NCI-H1436 treated with DMSO at 0.1 percent for 48 hours (cell line): ENCODE measurements at places on chromosomes 5 and 9.

- DNase-seq = no peak
These were observed 491.1 kb downstream of the ENC1 start for GRCh38 chr5:74149395-74149794.

GRCh38 chr5:79130781-79131180 is 19.2 kb downstream of the BHMT start:
- DNase-seq = no peak

GRCh38 chr5:143343042-143343441 is 60.4 kb downstream of the NR3C1 start:
- DNase-seq = no peak

- DNase-seq = no peak
These were observed 24.9 kb downstream of the VAV2 start for GRCh38 chr9:133967024-133967741.

GRCh38 chr9:87670572-87671264 is 55.2 kb upstream of the CTSL start:
- no peak for DNase-seq

DNA sequence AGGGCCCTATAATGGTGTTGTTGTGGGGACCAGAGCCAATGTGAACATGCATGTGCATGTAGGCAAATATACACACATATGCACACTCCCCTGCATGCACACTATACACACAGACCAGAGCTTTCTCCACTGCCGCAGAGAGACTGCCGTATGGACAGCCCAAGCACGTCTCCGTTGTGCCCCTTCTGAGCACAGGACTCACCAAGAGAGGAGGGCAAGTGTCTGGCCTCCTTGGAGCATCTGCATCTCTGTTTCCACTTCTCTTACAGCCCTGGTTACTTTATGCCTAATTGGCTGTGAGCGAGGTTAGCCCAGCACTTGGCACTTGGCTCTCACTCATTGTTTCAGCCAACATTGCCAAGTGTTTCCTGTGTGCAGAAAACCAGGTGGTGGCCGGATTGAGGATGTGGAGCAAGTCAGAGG is 30.4 kb downstream of the CSF2 start:
- DNase-seq = no peak

DNA sequence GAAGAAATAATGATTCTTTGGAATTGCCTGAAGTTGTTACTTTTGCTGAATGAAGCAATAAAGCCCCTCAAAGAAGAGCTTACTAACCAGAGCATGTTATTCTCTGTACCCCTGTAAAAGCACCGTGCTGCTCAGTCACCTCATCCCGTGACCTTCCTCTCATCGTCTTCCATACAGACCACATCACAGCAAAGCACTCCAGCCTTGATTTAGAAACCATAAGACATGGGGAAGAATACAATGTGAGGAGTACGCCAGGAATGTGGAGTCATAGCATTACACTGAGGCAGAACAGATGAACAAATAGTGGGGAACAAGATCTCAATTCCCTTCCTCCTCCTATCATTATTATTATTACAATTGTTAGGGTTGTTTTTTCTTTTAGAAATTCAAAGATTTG is 49.1 kb downstream of the ERAP1 start:
- no peak for DNase-seq

GRCh38 chr5:37811866-37812265 is 28.0 kb downstream of the GDNF start:
- DNase-seq = no peak

GRCh38 chr5:174448041-174448440 is 276.3 kb upstream of the MSX2 start:
- no peak for DNase-seq

DNA sequence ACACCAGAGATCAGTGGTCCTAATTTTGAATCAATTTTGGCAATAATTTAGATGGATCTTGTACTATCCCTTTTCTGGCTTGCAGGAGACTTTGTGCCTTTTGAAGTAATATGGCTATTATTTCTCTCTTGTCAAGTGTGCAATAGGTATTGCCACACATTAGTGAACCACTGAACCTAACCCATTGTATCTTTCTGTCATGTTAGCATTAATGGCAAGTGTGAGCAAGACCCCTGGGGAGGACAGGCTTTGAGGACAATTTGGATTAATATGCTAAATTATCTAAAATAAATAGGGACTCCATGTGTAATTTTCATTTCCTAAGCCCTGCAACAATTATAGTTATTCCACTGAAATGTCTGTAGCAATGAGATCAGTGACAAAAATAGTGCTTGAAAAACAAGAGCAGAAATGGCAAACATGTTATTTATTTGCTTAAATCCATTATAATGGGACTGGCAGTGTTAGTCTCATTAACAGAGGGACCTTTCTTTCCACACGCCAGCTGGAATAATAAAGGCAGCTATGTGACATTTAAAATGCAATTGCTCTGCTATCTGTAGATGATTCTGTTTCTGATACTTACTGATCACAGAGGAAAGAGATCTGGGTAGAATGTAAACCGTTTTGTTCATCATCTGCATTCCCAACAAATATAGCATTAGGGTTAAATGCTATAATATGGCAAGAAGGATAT is 753.3 kb upstream of the ZNF608 start:
- peak; percentile 62 for DNase-seq

- no peak for DNase-seq
These were observed 605.1 kb upstream of the DAB2 start for GRCh38 chr5:40029711-40030495.

DNA sequence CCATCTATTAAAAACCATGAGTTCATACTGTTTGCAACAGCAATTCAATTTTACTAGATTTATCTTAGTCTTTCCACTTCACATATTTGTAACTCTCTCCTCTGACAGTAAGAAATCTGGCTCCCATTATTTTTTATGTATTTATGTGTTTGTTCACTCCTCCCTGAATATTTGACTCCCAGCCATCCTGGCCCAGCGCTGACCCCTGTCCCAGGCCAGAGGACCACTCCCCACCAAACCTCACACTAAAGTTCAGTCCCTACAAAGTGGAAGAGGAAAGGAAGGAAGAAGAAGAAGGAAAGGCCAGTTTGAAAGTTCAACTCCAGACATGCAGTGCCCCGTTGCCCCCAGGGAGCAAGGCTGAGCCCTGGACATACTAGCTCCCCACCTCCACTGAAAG is 271.8 kb downstream of the ADAMTSL1 start:
- DNase-seq = no peak

GRCh38 chr5:6979061-6979460 is 265.8 kb downstream of the TENT4A start:
- DNase-seq = no peak

GRCh38 chr5:41279040-41279439 is 65.7 kb upstream of the C6 start:
- DNase-seq = no peak

DNA sequence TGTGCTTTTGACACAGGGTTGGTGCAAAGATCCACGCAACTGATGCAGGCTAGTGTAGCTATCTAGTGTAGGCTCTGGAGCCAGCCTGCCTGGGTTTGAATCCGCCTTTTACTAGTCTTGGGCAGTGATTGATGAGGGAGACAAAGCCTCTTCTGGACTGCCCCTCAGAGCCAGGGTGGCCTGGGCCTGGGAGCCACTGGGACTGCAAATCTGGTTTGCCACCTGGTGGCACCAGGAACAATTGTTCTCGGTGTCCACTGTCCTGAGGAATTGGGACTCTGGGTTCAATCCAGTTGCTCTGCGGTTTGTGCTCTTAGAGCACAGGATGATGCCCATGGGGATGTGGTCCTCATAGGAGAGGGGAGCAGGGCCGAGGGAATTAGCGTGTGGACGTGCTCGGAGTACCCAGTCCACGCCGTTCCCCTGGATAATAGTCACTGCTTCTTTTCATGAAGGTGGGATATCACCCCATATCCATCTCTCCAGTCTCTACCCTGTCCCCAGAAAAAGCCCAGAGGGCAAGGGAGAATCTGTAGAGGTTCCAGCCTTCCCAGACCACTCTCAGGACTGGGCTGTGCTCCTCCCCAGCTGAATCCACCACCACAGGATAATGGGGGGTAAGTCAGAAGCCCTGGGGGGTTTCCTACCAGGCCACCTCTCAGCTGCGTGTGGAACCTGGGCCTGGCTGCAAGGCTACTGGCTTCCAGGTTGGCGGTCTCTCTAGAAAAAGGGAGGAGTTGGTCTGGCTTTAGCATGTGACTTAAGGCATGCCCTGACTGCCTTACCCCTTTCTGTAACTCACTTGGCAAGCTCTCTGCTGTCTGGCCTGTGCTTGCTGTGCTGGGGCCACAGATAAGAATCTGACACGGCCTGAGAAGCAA is 1.9 kb downstream of the B4GALT7 start:
- no peak for DNase-seq

- no peak for DNase-seq
These were observed 1738.8 kb downstream of the EFNA5 start for GRCh38 chr5:105931881-105932421.

GRCh38 chr9:8764051-8764450 is 964.5 kb upstream of the DMAC1 start:
- no peak for DNase-seq

GRCh38 chr5:102841021-102841420 is 85.9 kb downstream of the PAM start:
- DNase-seq = no peak

DNA sequence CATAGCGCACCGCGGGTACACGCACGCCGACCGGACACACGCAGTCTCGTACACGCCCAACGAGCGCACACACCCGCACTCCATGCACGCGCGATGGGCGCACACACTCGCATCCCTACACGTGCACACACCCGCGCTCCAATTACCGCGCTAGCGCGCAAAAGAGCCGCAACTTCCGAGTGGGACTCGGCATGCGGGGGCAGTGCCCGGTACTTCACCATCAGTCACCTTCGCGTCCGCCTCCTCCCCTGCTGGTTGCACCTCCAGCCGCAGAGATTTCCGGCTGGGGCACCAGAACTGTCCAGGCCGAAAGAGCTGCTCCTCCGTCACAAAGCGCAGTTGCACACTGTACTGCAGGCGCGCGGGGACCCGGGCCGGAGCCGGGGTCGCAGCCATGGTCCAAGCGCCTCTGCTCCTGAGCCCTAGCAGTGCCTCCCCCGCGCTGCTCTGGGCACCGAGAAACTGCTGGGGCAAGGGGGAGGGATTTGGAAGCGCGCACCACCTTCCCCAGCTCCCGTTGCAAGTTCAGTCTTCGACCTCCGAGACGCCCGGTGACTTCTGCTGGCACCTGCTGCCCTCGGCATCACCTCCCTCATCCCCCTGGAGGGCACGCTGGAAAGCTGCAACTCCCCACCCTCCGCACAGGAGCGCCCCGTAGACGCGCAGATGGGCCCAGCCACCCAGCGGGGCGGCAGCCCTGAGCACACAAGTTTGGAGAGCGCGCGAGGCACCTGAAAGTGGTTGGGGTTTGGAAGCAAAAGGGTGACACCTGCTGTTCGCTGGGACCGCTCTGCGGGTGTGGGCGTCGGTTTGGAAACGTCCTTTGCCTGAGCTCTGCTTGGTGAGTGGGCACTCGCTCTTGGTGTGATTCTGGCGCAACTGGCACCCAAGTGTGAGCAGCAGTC is 337.4 kb upstream of the PUM3 start:
- peak; percentile 27 for DNase-seq

- no peak for DNase-seq
These were observed 569.9 kb downstream of the RAB3C start for GRCh38 chr5:59152701-59153245.

DNA sequence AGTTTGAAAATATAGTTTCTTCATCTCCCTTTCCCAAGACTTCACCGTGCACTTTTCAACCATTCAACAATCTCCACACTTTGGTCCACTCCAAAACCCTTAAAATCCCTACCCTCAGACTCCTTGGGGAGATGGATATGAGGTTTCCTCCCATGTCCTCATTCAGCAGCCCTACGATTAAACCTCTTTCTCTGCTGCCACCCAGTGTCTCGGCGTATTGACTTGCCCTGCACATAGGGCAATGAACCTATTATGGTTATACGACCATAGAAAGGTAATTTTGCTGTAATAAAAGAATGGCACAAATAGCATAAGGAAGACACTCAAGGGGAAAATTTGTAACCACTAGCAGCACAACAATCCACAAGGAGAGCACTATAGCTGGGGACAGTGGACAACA is 803.5 kb downstream of the TLE1 start:
- no peak for DNase-seq

GRCh38 chr5:31671339-31671741 is 32.4 kb downstream of the PDZD2 start:
- no peak for DNase-seq

DNA sequence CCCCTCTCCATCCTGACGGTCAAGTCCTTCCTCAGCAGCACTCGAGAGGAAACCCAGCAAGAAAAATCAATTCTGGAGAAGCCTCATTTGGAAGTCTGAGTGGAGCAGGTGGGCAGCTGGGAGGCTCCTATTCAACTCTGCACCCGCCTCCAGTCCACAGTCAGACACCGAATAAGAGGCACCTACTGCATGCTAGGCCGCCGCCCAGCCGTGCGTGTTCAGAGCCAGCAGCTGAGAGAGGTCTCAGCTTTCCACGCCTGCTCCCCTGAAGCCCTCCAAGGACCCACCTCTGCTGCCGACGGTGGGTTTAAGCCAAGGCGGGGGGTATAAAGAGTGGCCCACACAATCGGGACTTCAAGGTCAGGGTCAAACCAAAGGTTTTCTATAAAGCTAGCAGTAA is 41.9 kb downstream of the VAV2 start:
- DNase-seq = no peak

DNA sequence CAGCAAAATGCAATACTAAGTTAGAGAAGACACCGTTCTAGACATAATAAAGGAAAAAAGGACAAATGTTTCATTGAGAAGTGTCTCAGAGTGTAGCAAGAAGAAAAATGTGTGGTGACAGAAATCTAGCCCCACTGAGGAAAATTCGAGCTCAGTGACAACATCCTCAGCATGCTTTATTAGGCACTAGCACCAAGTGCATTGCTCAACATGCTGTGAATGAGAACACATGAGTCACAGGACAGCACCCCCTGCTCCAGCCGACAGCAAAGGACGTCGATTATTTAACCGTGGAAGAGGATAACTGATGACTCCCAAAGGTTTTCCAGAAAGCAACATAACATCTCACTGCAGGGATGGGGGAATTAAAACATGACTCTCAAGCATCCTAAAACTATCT is 182.7 kb downstream of the GNAQ start:
- DNase-seq = no peak
